Ascending aorta (tissue), 2 donors: ENCODE measurements at places on chromosomes 6 and 20.

DNA sequence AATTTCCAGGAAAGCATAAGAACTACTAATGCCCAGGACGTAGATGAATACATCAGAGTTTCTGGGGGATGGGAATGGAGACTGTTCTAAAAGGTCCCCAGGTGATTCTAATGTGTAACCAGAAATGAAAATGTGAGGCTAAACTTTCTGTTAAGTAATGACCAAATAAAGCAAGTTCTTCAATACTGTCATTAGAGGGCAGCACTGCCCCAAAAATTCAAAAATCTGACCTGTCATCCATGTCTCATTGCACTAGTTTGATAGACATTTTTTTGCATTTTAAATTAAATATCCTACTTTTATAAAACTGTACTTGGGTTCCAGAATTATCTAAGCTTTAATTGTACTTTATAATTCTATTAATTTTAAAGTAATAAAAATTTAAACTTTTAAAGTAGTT is 94.9 kb downstream of the RFX6 start:
- no peak for DNase-seq

DNA sequence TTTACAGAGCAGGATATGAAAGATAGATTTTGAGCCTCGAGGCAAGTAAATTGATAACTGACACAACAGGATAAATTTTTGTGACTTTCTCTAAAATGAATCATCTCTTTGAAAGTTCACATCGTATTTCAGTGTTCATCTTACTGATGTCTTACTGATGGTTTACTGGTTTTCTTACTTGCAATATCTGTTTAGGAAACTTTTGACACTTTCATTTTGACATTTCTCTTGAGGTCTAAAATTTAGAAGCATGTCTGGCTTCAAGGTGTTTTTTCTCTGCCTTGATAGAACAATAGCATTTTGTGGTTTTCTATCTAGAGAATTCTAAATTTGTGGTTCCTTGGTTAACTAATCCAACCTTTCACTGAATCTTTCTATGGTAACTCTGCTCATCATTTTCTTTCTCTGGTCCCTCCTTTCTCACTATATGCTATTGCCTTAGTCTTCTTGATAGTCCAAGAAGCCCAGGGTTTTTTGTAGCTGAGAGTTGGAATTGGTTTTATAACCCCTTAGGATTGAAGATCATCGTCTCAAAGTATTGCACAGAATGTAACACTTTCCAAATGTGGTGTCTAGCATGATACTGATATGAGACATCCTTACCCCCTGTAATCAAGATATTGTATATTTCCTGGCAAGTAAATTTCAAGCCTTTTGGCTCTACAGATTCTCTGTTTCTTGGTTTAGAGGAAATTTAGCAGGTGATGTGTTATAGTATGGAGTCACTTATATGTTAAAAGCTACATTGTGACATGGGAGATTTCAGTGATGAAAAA is 98.7 kb downstream of the RNF144B start:
- DNase-seq = no peak

DNA sequence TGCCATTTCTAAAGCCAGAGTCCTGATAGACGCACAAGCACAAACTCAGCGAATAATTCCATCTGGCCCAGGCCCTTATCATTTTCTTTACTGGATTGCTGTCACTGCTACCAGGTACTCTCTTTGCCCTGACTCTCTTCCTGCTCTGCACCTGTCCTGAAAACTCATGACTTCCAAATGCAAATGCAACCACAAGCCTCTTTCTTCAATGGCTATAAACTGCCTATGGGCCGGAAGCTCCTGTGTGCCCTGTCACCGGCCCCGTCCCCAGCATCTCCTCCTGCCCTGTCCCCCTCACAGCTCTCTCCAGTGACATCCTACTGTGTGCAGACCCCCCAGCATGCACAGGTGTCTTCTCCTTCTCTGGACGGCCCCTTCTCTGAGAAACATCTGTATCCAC is 302.6 kb downstream of the GMDS start:
- no peak for DNase-seq

GRCh38 chr6:93272211-93272610 is 147.1 kb downstream of the EPHA7 start:
- DNase-seq = no peak

DNA sequence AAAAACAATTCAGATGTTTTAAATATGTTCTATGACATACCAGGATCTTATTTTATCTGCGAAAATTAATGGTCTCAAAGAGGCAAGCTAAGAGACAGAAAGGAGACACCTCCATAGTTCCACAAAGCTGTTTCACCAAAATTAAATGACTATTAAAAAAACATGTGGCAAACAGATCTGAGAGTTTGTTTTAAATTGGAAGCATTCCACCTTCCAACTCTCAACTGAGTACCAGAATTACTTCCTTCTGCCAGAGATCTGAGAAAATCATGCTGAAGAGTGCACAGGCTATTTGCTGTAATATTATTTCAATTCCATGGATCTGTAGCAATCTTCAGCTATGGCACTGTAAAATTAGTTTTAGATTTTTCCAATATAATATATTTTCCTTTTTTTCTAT is 669.5 kb upstream of the MARCKS start:
- DNase-seq = no peak

DNA sequence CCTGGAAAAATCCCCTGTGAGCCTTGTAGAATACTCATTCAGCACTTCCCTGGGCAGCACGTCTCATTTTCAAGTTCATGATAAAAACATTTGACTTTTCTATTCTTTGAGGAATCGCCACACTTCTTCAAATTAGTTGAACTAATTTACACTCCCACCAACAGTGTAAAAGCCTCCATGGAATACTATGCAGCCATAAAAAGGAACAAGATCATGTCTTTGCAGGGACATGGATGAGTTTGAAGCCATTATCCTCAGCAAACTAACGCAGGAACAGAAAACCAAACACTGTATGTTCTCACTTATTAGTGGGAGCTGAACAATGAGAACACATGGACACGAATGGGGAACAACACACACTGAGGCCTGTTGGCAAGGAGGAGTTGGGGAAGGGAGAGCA is 102.0 kb upstream of the HEY2 start:
- DNase-seq = no peak

DNA sequence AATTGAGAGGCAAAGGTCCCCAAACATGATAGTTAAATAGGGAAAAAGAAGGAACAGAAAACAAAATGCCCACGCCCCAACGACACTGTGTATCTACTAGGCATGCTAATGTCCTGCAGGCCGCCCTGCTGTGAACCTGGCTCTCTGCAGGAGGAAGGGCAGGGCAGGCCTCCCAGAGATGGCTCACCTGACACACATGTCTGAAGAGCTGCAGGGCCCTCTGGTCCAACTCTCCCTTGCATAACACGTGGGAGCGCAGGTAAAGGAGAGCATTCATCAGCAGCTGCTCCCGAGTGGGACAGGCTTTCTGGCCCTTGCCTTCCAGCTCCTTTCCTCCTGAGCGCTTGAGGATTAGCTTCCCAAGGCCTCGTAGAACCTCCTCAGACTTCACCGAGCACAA is 53.7 kb upstream of the LYRM2 start:
- DNase-seq = no peak

- DNase-seq = no peak
Measured at GRCh38 chr6:46138281-46138680, 8.5 kb downstream of the ENPP4 start.

DNA sequence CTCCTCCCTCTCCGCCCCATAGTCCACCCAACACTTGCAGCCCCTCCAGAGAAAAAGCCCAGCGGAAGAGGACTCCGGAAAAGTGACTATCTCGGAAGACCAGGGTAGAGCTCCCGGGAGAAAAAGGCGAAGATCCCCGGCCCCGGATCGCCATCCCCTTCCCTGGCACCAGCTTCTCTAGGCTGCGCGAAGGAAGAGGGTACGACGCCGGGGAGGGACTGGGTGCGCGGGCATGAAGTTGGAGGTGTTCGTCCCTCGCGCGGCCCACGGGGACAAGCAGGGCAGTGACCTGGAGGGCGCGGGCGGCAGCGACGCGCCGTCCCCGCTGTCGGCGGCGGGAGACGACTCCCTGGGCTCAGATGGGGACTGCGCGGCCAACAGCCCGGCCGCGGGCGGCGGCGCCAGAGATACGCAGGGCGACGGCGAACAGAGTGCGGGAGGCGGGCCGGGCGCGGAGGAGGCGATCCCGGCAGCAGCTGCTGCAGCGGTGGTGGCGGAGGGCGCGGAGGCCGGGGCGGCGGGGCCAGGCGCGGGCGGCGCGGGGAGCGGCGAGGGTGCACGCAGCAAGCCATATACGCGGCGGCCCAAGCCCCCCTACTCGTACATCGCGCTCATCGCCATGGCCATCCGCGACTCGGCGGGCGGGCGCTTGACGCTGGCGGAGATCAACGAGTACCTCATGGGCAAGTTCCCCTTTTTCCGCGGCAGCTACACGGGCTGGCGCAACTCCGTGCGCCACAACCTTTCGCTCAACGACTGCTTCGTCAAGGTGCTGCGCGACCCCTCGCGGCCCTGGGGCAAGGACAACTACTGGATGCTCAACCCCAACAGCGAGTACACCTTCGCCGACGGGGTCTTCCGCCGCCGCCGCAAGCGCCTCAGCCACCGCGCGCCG is 822 bp downstream of the FOXQ1 start:
- DNase-seq = no peak

GRCh38 chr20:10763112-10763511 is 89.3 kb upstream of the JAG1 start:
- no peak for DNase-seq

DNA sequence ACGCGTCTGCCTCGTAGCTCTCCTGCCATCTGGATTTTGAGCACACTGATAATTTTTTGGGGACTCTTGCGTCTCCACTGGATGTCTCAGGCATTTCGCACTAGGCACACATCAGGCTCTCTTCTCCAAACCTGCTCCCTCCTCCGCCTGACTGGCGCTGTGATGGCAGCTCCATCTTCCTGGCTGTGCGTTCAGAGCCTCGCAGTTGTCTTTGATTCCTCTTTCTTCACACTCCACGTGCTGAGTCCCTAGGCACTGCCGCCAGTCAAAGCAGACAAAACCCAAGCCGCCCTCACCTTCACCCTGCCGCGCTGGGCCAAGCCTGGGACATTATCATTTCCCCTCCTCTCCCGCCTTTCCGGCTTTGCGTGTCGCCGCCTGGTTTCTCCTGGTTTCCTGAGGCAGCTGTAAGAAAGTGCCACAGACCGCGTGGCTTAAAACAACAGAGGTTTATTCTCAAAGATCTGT is 778 bp downstream of the PSMG4 start:
- DNase-seq = no peak

DNA sequence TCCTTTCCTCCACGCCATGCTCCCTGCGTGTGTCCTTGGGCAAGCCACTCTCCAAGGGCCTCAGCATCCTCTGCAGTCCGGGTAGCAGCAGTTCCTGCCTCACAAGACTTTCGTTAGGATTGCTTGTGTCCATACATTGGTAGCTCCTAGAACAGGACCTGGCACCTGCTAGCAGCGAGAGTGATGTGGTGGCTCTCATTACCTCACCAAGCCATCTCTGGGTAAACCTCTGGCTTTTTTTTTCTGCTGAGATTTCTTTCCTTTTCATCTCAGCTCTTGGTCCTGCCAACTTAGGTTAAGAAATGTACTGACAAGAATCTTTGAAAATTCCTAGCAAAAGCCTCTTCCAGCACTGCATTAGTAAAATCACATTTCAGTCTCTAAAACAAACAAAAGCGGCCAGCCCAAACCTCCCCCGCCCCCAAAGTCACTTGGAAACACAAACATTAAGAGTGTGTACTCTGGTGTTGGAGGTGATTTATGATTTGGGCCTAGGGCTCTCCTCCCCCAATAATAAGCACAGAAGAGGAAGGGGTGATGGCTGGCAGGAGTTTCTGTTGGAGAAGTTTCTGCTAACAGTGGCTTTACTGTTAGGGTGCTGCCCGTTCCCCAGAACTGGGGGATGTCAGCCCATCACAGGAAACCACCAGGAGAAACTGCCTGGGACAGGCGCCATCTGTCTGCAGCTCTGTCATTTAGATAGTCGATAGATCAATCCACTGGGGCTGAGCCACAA is 199.2 kb downstream of the CD83 start:
- DNase-seq = no peak

DNA sequence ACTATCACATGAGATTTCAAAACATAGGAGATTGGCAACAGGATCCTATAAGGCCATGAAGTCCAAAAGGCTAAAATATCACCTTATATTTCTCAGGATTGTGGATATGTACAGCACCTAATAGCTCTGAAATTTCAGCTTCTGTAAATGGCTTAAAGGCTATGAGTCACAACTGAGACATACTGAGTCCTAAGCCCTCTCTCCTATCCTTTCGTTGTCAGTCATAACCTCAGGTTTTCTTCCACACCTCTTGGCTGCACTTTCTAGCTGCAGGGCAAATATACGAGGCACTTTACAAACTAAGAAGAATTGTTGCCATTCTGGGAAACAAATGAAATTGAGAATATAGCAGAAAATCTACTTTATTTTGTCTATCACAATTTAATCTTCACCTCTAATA is 969.9 kb upstream of the EPHA7 start:
- DNase-seq = no peak
